ENCODE measurements at places on chromosomes 3 and 15. TPM values are rescaled to one million over a fixed set of nuclear protein-coding genes. Genes with fewer than 3 reads are reported as not detected.

PLEKHO2 gene
- total RNA-seq, result 13.9 TPM

SYNPR gene
- total RNA-seq, result not detected

GTF2A2 gene
- total RNA-seq, result 233 TPM

COL8A1 gene
- 0.06 TPM for total RNA-seq

SLC28A1 gene
- total RNA-seq, result not detected

DENND6A gene
- total RNA-seq, result 9.1 TPM

FAM131A gene
- 1.7 TPM for total RNA-seq

TMEM158 gene
- not detected for total RNA-seq

CCDC54 gene
- total RNA-seq, result not detected

SLC24A5 gene
- total RNA-seq, result not detected

GABRB3 gene
- not detected for total RNA-seq

SLC51B gene
- not detected for total RNA-seq

PDZRN3 gene
- not detected for total RNA-seq

RBPMS2 gene
- total RNA-seq, result not detected

RTP3 gene
- total RNA-seq, result not detected

ACOX2 gene
- not detected for total RNA-seq

CIDEC gene
- not detected for total RNA-seq

RGMA gene
- not detected for total RNA-seq

TLR9 gene
- total RNA-seq, result 0.23 TPM

ECE2 gene
- not detected for total RNA-seq

SAMD7 gene
- total RNA-seq, result not detected

GAP43 gene
- 0.10 TPM for total RNA-seq

FAM227B gene
- total RNA-seq, result 3.0 TPM

HIGD2B gene
- total RNA-seq, result 0.32 TPM

MOBP gene
- not detected for total RNA-seq

TM4SF18 gene
- not detected for total RNA-seq

AGBL1 gene
- not detected for total RNA-seq

GOLGA8R gene
- total RNA-seq, result 0.52 TPM

THPO gene
- total RNA-seq, result not detected

FBXO40 gene
- not detected for total RNA-seq

MESP2 gene
- not detected for total RNA-seq

GABRR3 gene
- total RNA-seq, result not detected

Data from activated CD8-positive, alpha-beta memory T cell treated with anti-CD3 and anti-CD28 coated beads for 36 hours (primary cell).